ENCODE measurements at places on chromosomes 4 and X.

GRCh38 chr4:117096886-117097285 is 11.5 kb upstream of the TRAM1L1 start:
- DNase-seq: no peak

DNA sequence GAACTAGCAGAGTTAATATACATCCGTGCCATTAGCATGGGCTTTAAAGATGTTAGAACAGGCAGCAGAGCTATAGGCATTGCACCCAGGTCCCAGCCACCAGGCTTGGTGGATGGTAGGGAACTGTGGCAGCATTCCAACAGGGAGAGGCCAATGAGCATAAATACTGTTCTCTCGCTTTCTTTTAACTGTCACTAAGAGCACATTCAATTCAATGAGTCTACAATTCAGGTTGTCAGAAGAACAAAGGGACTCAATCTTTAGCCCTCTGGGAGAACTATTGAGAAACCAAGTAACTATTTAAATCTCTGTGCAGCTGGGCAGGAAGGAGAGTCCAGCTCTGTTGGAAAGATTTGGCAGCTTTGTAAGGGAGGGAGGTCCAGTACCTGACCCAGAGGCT is 165.6 kb downstream of the CHIC1 start:
- DNase-seq: no peak

DNA sequence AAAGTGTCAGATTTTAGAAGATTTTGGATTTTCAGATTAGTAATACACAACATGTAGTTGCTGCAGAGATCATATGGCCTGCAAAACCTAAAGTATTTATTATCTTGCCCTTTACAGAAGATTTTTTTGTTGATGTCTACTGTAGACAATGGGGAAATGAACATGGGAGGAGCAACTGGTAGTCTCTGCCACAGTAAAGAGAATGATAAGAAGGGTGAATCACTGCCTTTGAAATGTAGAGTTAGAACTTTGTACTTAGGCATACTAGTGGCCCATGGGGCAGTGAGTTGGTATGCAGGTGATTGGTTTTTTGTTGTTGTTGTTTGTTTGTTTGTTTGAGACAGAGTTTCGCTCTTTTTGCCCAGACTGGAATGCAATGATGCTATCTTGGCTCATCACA is 50.1 kb downstream of the GAB1 start:
- no peak for DNase-seq

- no peak for DNase-seq
Observed at GRCh38 chrX:145729635-145730034, 88.0 kb upstream of the SLITRK2 start.

Data from NCI-H526 (cell line).